Immature natural killer cell (primary cell): ENCODE measurements at places on chromosomes 13 and 19. TPM values are rescaled to one million over a fixed set of nuclear protein-coding genes. Genes with fewer than 3 reads are reported as not detected.

GRCh38 chr13:63671296-63671695, 2255.6 kb upstream of the PCDH20 start:
- no peaks in the 10 kb centered on the region for H3K27me3 ChIP-seq
- no peak overlapping the region for H3K4me3 ChIP-seq
- no peaks in the 10 kb centered on the region for H3K4me1 ChIP-seq
- H3K36me3 ChIP-seq, result no peaks in the 10 kb centered on the region

ZNF723 gene
- not detected for polyA plus RNA-seq

DNA sequence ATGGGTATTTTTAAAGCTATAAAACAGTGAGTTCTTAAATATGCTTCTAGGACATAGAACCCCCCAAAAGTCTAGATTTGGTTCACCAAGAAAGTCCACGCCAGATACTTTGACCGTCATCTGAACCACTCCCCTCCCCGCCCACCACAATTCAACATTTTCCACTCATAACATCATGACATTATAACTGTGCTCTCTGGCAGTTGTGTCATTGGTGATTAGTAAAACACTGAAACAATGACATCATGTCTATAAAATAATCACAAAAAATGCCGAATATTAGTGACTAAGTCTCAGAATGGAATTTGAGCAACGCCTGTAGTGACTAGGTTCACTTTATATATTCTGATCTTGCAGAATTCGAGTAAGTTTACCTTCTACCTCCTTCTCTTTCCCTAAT, 732.3 kb downstream of the FGF9 start:
- H3K27me3 ChIP-seq, result no peaks in the 10 kb centered on the region
- no peaks in the 10 kb centered on the region for H3K4me1 ChIP-seq
- no peak for DNase-seq
- no peak overlapping the region for H3K27ac ChIP-seq
- no peak overlapping the region for H3K4me3 ChIP-seq

- H3K27me3 ChIP-seq, result no peaks in the 10 kb centered on the region
- H3K4me3 ChIP-seq, result no peak overlapping the region
- no peak overlapping the region for H3K27ac ChIP-seq
- no peaks in the 10 kb centered on the region for H3K4me1 ChIP-seq
- no peaks in the 10 kb centered on the region for H3K36me3 ChIP-seq
Observed at GRCh38 chr19:31140717-31141116, 208.5 kb downstream of the TSHZ3 start.

GRCh38 chr13:52048516-52048915, 24.0 kb downstream of the UTP14C start:
- no peaks in the 10 kb centered on the region for H3K4me1 ChIP-seq
- no peak for DNase-seq
- H3K27ac ChIP-seq, result no peak overlapping the region
- peaks cover 1% of the 10 kb centered on the region for H3K27me3 ChIP-seq

GSX1 gene
- not detected for polyA plus RNA-seq

CABP5 gene
- polyA plus RNA-seq, result not detected

DNA sequence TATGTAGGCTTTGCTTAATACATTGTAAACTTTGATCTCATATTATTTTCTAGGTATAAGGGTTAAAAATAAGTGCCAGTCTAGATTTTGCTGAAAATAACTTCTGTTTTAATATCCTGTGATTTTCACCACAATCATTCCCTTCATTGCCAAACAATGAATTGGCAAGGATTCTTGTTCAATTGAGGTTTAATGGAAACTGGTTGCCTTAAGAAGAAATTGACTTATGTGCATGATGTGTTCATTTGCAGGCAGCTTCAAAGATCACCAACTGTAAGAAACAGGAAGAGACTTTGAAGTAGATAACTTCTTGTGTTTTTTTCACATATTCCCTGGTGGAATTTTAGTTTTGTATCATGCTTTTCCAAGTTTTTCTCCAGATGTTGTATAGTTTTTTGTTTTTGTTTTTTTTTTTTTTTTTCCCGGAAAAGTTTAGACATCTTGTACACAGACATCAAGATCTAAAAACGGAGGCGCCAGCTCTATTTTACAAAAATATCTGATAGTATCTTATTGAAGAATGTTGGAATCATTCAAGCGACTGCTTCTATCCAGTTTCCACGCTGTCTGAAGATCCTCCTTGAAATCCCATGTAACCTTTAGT, 108.3 kb downstream of the POSTN start:
- DNase-seq, result no peak
- no peaks in the 10 kb centered on the region for H3K4me1 ChIP-seq
- H3K27me3 ChIP-seq, result no peaks in the 10 kb centered on the region
- no peak overlapping the region for H3K27ac ChIP-seq

PABPC3 gene
- polyA plus RNA-seq, result 0.09 TPM

- no peak overlapping the region for H3K4me3 ChIP-seq
- no peak for DNase-seq
- H3K36me3 ChIP-seq, result peaks cover 29% of the 10 kb centered on the region
- H3K27ac ChIP-seq, result peak overlapping the region; percentile 82
Observed at GRCh38 chr19:48239582-48240141, 16.1 kb downstream of the CARD8 start.

GRCh38 chr13:109412283-109412901, 374.0 kb downstream of the IRS2 start:
- H3K4me3 ChIP-seq, result no peak overlapping the region
- no peak for DNase-seq
- H3K4me1 ChIP-seq, result no peaks in the 10 kb centered on the region
- no peaks in the 10 kb centered on the region for H3K27me3 ChIP-seq
- no peaks in the 10 kb centered on the region for H3K36me3 ChIP-seq

IGSF23 gene
- polyA plus RNA-seq, result not detected

DNA sequence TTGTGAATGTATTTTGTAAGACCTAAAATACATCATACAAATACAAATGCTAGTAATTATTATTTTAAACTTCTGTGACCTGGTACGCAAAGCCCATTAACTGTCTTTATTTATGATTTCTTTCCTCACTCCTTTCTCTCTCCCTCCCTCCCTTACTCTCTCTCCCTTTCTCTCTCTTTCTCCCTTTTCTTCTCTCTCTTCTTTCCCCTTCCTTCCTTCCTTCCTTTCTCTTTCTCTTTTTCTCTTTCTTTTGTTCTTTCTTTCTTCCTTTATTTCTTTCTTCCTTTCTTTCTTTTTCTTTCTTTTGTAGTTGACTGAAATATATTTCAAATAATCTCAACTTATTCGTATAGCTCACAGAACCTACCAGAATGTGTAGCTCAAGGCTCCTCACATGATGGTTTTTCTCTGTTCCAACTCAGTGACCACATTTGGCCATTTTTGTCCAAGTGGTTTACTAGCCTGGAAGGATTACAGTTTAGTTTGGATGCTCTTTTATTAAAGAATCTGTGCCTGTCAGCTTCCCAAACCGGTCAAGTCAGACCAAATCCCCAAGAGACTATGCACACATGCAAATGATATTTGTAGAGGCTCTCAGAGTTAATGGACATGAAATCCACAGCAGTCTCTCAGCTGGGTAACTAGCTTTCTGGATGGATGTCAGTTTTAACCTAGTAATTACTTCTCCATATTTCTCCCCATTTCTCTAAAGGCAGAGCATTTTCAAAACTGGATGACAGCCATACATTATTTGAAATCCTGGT, 71.7 kb downstream of the POSTN start:
- no peak overlapping the region for H3K4me3 ChIP-seq
- DNase-seq, result no peak
- H3K27ac ChIP-seq, result no peak overlapping the region
- H3K27me3 ChIP-seq, result peaks cover 3% of the 10 kb centered on the region
- no peaks in the 10 kb centered on the region for H3K4me1 ChIP-seq

DNA sequence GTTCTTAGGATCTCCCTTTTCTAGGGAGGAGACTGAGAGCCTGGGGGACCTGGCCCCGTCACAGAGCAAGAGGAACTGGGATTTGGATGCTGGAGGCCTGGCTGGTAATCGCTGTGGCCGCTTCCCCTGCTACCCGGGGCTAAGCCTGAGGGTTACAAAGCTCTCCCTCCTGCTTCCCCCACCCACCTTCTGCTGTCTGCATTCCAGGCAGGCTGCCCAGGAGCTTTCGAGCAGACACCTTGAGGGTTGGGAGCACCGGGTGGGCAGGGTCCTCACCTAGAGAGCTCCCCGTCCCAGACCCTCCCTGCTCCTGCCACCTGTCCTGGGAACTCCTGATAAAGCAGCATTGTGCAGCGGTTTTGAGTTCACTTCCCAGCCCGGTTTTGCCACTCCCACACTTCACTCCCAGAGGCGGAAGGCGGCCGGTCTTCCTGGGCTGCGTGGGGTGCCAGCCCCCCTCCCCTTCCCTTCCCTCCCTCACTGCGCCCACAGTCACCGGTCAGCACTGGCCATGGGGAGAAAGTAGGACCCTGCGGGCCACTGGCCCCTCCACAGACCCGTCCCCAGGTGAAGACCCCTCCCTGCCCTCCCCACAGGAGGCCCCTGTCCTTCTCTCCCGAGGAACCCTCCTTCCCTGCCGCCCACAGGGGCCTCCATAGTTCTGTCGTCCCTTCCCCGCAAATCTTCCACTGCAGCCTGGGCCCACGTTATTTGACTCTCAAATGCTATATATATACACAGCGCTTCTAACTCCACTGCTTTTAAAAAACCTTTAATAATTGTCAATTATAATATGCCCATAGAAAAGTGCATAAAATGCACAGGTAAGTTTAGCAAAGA, 8.1 kb downstream of the PAK4 start:
- no peaks in the 10 kb centered on the region for H3K36me3 ChIP-seq
- H3K27me3 ChIP-seq, result no peaks in the 10 kb centered on the region
- no peak overlapping the region for H3K4me3 ChIP-seq

QPCTL gene
- 2.9 TPM for polyA plus RNA-seq

- DNase-seq, result no peak
- H3K27ac ChIP-seq, result no peak overlapping the region
- H3K4me1 ChIP-seq, result peaks cover 3% of the 10 kb centered on the region
- no peaks in the 10 kb centered on the region for H3K36me3 ChIP-seq
- H3K27me3 ChIP-seq, result peaks cover 5% of the 10 kb centered on the region
Observed at GRCh38 chr13:113146750-113147149, 11.7 kb upstream of the PROZ start.
